ENCODE measurements at places on chromosomes 13 and 19.

- peak; percentile 98 for DNase-seq
Measured at GRCh38 chr19:42455621-42456081, 12.9 kb upstream of the CXCL17 start.

GRCh38 chr19:17790059-17790780 is 4.7 kb upstream of the B3GNT3 start:
- peak; percentile 28 for DNase-seq

DNA sequence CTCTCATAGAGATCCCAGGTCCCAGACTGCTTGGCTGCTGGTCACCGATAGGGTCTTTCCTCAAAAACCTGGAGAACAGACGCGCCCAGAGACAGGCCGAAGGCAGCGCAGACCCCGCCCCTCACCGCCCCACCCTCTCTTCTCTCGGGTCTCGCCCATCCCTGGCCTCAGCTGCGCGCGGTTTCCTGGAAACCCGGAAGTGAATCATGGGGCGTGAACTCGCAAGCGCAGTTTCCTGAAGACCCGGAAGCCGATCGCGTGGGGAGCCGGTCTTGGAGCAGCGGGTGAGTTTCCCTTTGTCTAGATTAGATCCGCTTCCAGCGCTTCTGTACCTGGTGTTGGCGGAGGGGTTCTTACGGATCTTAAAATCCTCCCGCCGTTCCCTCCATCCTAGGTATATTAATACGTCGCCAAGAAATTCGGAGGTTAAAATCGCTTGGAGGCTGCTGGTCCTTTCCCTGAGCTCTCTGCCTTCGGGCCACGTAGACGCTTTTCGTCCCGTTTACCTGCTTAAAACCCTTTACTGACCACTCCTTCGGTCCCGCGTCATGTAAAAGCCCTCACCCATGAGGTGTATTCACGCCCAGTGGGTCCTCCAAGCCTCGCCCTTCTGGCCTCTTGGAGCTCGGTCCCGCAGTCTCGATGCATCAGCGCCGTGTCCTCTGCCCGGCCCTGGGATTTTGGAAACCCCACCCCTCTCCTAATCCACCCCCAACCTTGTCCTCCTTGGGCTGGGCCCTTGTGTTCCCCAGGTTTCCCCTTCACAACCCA is at the start of gene ZNF578:
Gene ZNF578, plus strand, starts transcription at position 230 of the 771 bp plus-strand sequence. CDS start 48,293 bp downstream, outside the sequence.
- DNase-seq = no peak

GRCh38 chr13:113895436-113895835 is 31.6 kb upstream of the GAS6 start:
- no peak for DNase-seq

- DNase-seq = no peak
Measured at GRCh38 chr13:49354719-49355118, 89.1 kb downstream of the CAB39L start.

- DNase-seq = no peak
Measured at GRCh38 chr13:111936267-111936925, 130.6 kb upstream of the SOX1 start.

DNA sequence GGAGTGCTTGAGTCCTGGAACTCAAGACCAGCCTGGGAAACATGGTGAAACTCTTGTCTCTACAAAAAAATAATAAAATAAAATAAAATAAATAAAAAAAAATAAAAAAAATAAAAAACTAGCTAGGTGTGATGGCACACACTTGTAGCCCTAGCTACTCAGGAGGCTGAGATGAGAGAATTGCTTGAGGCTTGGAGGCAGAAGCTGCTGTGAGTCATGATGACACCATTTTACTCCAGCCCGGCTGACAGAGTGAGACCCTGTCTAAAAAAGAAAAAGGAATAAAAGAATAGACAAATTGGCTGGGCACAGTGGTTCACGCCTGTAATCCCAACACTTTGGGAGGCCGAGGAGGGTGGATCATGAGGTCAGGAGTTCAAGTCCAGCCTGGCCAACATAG is 1168.9 kb downstream of the SLITRK5 start:
- DNase-seq = no peak

GRCh38 chr13:33931397-33932311 is 113.7 kb downstream of the RFC3 start:
- peak; percentile 95 for DNase-seq

- DNase-seq = peak; percentile 38
Measured at GRCh38 chr19:14475251-14476073, at the start of gene PTGER1. Gene PTGER1, minus strand, starts transcription at chr19:14475354. Its CDS starts 1,034 bp downstream, at chr19:14474320.

DNA sequence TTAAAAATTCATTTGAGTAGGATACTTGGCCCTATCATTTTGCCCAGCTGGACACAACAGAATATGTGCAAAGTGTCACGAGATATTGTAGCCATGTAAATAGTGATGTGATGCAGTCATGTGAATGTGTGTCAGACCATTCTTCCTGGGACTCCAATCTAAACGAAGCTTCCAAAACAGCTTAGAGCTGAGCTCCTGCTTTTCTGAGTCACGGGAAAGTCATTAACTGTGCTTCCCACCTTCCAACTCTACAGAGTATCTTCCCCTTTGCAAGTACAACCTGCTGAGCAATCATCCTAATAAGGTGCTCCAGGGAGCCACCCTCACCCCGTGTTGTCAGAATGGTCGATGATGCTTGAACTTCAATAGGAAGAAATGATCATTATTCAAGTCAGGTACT is 294.7 kb downstream of the MYO16 start:
- no peak for DNase-seq

- DNase-seq = no peak
Measured at GRCh38 chr19:991174-991931, 7.2 kb downstream of the WDR18 start.

GRCh38 chr13:94270556-94270955 is 208.9 kb downstream of the DCT start:
- no peak for DNase-seq

GRCh38 chr19:7512400-7512851 is 3.5 kb upstream of the ZNF358 start:
- no peak for DNase-seq

DNA sequence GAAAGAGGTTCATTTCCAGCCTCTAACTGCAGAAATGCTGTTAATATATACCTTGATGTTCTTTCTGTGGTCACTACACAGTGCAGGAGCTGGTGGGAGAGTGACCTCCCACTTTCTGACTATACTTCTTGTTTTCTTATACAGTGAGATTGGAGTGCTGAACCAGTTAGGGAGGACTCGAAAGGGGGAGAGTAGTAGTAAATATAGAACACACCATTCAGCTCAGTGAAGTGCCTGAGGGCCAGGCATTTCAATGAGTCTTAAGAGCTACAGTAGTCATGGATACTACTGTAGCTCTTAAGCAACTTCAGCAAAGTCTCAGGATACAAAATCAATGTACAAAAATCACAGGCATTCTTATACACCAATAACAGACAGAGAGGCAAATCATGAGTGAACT is 372.9 kb downstream of the MTUS2 start:
- DNase-seq = no peak

- no peak for DNase-seq
Measured at GRCh38 chr13:71274923-71275608, 591.9 kb downstream of the DACH1 start.

GRCh38 chr13:27997904-27998522 is 9.5 kb upstream of the URAD start:
- peak; percentile 95 for DNase-seq

DNA sequence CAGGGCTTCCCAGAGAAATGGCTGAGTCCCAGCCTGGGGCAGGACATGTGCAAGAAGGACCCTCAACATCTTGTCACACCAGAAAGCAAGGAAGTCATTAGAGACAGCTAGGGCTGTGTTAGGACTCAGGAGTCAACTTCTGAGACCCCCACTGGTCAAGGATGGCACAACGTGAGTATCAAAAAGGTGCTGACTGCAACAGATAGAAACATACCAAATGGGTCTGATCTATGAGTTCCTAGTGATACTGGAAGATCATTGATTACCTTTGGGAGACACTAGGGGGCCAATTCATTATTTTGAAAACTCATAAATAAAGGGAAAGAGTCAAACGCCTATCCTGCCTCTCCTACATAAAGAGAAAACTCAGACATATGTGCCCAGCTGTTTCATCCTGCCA is 73.5 kb upstream of the GJB6 start:
- peak; percentile 16 for DNase-seq

GRCh38 chr19:3107658-3108057 is 13.5 kb downstream of the GNA11 start:
- DNase-seq = no peak

GRCh38 chr13:67258482-67258881 is 28.3 kb upstream of the PCDH9 start:
- no peak for DNase-seq

GRCh38 chr19:5003781-5004180 is 34.9 kb downstream of the KDM4B start:
- no peak for DNase-seq

- DNase-seq = no peak
Measured at GRCh38 chr13:45674908-45675307, 27.2 kb upstream of the CBY2 start.

DNA sequence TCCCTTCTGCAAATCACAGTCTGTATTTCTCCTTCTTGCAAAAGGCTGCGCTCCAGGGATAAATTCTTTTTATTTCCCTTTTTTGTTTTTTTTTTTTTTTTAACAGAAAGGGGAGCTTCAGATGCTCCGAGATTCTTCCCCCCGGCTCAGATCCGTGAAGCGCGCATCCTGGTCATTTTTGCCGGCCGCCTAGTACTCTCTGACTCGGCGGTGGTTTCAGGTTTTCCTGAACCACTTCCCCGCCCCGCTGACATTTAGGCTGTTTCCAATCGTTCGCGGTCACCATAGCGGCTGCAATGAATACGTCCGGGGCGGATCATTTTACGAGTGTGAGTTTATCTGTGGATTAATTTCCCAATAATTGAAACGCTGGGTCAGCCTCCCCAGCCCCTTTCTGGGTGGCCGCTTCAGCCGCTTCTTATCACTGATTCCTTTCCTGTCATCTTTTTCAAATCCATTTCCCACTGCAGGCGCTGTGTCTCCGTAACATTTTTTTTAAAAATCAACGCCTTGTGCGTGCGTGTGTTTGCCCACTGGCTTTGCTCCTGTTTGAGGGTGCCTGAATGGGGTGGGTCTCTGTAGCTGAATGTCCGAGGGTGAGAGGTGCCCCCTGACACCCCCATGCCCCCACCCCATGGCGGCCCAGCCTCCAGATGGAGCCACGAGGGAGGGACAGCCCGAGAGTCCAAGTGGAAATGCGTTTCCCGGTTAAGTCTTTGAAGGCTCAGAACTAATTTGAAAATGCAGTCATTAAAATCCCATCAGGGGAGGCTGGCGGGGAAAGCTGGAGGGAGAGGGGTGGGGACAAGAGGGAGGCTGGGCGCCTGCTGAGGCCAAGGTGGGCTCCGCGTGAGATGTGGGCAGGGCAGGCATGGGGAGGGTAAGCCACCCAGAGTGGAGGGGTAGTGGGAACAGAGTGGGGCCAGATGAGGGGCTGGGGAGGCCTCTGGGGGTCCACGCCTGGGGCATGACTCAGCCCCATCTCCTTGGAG is 10.6 kb downstream of the ONECUT3 start:
- DNase-seq = no peak

DNA sequence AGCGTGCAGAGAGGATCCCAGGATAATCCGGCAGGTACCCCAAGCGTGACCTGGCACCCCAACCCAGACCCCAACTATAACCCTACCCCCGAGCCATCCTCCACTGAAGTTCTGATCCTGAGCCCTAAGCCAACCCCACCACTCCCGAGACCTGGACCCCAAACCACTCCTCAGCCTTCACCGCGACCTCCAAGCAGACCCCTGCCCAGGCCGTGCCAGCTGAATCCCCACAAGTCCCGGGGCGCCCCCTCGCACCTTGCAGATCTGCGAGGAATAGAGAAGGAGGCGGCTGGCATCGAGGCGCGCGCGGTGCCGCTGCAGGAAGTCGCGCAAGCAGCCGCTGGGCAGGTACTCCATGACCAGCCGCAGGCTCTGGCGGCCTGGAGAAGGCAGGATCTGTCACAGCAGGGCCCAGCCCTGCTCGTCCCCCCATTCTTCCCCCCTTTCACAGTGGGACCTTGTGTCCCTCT is 10.1 kb upstream of the INSL3 start:
- no peak for DNase-seq

- DNase-seq = peak; percentile 79
Measured at GRCh38 chr19:38735257-38735686, 9.0 kb downstream of the CAPN12 start.

DNA sequence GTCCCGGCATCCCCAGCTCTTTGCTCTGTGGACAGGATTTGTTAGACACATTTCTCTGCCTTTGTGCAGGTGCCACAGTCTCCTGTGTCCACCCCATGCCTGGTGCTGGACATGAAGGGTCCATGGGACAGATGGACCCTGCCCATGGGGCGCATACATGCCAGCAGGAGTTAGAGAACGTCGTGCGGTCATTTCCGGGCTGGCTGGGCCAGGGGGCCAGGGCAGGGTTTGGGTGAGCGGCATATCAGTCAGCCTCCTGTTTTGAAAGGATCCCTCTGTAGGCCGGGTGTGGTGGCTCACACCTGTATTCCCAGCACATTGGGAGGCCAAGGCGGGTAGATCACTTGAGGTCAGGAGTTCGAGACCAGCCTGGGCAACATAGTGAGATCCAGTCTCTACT is 11.0 kb downstream of the KLHL26 start:
- DNase-seq = no peak

GRCh38 chr19:10915130-10916091 is 13.0 kb downstream of the YIPF2 start:
- no peak for DNase-seq

GRCh38 chr19:9323557-9323918 is 441 bp upstream of the ZNF559 start:
- DNase-seq = peak; percentile 35

- DNase-seq = no peak
Measured at GRCh38 chr13:33518452-33518851, 232.9 kb upstream of the STARD13 start.

DNA sequence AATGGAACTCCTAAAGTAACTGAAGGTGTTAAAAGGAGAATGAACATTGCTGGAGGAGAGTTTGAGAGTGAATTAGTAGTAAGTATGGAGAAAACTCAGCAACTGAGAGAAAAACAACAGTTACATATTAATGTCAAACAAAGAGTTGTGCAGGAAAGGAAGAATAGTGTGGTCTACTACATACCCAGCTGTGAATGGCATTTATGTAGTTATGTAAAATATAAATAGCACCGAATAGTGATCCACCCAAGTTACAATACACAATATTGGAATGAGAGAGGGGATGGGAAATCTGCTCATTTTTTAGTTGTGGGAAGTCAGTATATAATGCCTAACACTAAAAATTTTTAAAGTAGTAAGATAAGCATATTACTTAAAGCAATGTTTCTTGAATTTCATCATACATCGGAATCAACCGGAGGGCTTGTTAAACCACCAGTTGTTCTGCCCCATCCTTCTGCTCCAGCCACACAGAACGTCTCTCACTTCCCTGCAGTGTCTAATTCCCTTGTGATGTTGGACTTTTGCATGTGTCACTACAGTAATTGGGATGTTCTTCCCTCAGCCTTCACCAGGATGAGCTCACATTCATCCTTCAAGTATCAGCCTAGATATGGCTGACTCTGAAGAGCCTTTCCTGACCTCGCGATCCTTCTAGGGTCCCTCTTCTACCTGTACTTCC is 11.5 kb downstream of the CCDC70 start:
- DNase-seq = no peak
